ENCODE measurements at places on chromosomes 5 and 9.

DNA sequence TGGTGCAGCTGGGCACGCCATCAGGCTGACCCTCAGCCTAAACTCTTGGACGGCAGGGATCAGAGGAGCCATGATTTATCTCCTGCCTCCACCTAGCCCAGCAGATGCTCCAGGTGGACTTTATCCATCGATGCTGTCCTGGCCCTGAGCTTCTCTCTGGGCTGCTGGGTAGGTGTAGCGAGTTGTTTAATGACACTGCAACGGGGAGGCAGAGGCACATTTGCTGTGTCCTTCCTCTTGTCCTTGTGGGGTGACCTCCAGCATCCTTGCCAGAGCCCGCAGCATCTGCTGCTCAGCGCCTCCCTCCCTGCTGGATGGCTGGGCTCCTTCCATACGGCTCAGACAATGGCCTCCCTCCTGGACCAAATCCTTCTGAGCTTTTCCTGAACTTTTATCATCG lies 103.1 kb upstream of the IRX4 start:
- DNase-seq: no peak

GRCh38 chr9:31393240-31393639 lies 991.2 kb upstream of the ACO1 start:
- DNase-seq: no peak

DNA sequence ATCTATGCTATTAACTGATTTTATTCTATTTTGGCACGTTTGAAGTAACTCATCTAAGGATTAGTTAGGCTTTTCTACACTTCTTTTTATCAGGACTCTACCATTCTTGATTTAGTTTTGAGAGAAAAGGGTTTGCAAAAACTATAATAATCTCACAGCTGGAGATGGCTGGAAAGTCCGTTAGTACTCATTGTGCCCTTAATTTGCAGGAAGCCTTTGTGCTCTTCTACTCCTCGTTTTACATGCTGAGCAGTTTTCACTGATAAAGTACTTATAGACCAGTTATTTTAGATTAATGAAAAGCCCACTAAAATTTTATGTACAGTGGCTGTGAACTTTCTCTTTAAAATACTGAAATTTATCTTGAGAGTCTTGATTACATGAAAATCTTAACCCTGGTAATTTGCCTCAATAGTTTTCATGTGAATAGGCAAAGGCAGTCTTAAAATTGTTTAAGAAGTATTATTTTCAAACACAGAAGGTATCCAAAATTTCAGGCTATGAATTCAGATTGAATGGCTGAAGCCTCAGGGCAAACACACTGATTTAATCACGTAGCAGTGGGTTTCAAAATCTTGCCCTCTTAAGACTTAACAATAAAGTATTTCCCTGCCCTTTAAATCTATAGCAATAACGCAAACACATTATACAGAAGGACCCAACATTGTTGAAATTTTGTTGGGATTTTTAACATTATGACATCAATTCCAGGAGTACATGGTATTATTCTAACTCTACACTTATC lies 18.6 kb downstream of the MLLT3 start:
- DNase-seq: no peak

DNA sequence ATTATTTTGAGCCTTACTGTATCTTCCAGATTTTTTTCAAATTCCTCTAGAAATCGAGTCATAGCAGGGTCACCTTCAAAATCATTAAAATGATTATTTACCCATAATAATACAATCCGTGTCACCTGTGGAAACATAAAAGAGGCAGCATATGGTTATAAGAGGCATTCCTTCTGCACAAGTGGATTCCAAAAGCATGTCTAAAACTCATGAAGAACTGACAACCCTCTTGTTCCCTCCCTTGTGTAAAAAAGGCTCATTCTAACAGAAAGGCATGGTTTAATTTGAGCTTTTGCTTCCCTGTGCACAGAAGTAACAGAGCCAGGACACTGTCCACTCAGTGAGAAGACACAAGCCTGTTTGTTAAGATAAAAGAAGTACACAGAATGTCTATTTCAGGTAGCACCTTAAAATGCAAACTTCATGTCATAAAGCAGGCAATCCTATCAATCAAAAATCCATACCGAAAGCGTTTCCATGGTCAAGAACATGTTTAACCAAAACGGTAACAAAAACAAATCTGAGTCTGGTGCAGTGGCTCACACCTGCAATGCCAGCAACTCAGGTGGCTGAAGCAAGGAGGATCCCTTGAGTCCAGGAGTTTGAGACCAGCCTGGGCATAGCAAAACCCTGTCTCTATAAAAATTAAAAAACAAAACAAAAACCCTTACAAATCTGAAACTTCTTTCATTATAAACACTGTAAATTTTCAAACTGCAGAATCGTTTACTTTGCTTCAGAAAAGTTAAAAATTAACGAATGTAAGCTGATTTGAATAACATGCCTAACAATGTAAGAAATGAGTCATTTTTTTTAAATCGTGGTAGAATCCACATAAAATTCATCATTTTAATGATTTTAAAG lies 139.3 kb downstream of the RAPGEF6 start:
- DNase-seq: no peak

DNA sequence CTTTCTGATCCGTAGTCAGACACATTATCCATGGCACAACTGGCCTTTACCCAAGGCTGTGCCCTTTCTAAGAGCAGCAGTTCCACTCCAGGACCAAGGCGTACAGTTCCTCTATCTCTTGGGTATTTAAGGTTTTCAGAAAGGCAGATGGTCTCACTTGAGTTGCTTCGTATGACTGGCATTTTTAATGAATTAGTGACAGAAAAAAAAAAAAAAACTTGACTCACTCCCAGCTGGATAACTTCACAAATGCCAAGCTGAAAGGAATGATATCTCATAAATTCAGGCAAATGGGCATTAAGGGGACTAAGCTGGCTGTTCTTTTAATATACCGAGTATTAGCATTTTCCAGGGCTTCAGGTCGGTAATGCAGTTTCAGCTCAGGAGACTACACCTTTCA lies 60.7 kb downstream of the SLC24A2 start:
- DNase-seq: no peak

GRCh38 chr9:19201899-19202891 lies 28.3 kb upstream of the DENND4C start:
- no peak for DNase-seq

DNA sequence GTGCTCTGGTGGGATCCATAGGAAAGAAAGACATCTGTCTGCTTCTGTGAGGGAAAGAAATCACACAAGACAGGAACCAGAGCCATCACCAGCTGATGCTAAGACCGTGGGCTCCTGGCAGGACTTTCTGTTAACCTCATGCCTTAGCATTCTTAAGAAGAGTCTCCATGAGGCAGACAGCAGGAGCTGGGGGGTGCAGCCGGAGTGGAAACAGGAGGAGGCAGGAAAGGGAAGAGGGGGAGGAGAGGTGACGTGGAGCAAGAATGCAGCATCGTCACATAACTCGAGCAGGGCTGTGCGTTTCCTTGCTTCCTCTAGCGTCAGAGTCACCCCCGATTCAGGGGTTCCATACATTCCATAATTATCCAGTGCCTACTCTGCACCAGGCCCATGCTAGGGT lies 53.6 kb downstream of the ERGIC1 start:
- no peak for DNase-seq

- DNase-seq: no peak
Observed at GRCh38 chr5:89265511-89266179, 382.7 kb upstream of the MEF2C start.

- DNase-seq: no peak
Observed at GRCh38 chr5:149133795-149134777, 7.2 kb upstream of the ABLIM3 start.

DNA sequence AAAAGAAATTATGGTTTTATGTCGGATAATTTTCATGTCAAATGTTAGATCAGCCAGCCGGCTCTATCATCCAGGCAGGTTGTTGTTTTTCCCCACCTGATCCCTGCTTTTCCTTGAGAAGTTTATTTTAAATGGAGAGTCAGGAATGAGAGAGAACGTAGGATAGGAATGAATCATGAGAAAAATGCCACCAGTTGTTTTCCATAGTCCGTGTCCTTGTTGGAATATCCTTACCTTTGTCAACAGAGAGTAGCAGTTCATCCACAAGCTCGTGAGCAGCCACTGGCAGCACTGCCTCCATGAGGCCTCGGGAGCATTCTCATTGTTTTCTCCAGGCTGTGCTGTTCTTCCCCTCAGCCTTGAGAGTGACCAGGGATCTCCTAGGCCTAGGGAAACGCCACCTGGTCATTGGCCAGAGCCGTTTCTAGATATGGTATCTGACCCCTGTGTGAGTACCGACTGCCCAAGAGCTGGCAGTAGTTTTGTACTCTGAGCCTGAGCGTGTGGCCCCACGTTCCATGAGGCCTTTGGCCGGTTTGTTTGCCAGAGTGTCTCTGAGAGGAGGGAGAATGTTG lies 293.3 kb downstream of the FANCC start:
- no peak for DNase-seq

- no peak for DNase-seq
Observed at GRCh38 chr5:172447646-172448365, 6.5 kb downstream of the SH3PXD2B start.

DNA sequence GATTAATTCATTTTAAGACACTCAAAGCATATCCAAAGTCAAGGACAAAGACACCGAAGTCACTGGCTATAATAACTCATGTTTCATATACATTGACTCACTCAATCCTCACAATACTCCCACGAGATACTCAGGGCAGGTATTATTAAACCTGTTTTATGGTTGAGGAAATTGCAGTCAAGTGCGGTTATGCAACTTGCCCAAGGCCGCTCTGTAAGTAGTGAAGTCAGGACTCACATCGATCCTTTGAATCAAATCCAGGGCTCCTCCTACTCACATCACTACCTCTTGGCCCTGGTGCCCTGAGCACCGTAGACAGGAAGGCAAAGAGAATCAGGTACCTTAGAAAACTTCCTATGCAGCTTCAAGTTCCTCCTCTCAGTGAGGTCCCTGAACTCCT lies 87.8 kb upstream of the APC start:
- DNase-seq: no peak

DNA sequence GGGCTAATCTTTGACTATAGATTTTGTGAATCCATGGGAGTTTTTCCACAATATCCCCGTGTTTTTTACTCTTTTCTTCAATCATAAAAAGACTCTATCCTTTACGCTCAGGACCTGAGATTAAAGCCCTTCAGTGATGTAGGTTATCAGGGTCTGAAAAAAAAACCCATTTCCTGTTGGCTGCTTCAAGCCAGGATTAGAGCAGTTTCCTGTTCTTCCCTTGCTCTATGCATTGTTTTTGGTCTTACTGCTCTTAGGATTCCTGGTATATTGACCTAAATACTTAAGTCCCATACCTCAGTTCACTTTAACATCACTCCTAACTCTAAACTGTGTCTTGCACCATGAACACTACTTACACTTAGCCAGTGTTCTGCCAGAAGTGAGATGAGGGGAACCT lies 319.3 kb upstream of the CHD1 start:
- no peak for DNase-seq

GRCh38 chr5:151695464-151695863 lies 8.7 kb upstream of the SPARC start:
- DNase-seq: no peak

GRCh38 chr5:71652803-71653543 lies 65.8 kb downstream of the MCCC2 start:
- no peak for DNase-seq

DNA sequence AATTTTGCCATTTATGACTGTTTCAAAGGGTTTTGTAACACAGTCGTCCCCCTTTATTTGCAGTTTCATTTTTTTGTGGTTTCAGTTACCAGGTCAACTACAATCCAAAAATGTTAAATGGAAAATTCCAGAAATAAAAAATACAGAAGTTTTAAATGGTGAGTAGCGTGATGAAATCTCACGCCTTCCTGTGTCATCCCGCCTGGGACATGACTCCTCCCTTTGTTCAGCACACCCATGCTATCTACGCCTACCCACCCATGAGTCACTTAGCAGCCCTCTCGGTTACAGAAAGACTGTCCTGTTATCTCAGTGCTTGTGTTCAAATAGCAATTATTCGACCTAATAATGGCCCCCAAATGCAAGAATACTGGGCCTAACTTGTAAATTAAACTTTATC lies 765.3 kb upstream of the ADAMTS16 start:
- no peak for DNase-seq

- DNase-seq: peak; percentile 51
Observed at GRCh38 chr5:149240354-149240998, 31.2 kb upstream of the AFAP1L1 start.

GRCh38 chr9:96152550-96152949 lies 149.4 kb downstream of the HSD17B3 start:
- no peak for DNase-seq

DNA sequence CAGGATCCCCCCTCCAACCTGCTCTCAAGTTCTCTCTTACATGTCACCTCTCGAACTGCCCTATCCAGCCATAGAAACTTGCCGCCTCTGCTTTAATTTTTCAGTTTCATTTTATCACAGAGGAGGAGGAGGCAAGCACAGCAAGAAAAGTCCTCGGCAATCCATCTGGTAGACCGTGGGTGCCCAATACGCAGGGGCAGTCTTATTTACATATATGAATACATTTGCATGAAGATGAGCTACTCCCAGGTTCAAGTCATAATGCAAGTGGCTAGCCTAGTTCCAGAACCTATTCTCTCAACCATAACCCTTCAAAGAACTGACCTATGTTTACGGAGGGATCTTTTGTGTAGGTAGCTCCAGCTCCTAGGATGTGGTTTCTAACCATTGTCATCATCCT lies 223.2 kb upstream of the PANK3 start:
- DNase-seq: no peak

GRCh38 chr5:96780626-96781025 lies 27.1 kb downstream of the ERAP1 start:
- no peak for DNase-seq
